ENCODE measurements at places on chromosomes 1 and 21.

- no peak for DNase-seq
These were observed 34.3 kb downstream of the SLC35D1 start for GRCh38 chr1:67019600-67020136.

DNA sequence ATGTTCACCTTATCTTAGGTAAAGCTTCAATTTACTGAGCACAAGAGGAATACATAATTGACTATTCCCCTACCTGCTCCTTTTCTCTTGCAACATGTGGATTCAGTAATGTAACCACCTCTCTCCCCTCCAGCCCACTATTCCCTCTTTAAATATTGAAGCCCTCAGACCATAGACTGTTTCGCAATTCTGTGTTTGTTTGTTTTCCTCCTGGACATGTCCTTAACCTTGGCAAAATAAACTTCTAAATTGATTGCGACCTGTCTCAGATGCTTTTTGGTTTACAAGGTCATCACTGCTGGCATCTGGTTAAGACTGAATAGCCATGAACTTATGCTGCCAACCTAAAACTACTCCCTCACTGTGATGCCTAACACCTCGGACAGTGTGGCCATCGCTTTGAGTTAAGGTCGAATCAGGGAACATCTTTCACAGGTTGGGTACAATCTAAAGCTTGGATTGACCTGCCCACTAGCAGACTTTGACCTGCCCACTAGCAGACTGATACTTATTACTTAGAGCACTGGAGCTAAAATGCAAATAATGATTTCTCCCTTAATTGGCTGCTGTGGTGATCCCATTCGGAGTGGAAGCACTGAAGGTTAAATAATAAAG lies 10.2 kb upstream of the CDC42BPA start:
- no peak for DNase-seq

DNA sequence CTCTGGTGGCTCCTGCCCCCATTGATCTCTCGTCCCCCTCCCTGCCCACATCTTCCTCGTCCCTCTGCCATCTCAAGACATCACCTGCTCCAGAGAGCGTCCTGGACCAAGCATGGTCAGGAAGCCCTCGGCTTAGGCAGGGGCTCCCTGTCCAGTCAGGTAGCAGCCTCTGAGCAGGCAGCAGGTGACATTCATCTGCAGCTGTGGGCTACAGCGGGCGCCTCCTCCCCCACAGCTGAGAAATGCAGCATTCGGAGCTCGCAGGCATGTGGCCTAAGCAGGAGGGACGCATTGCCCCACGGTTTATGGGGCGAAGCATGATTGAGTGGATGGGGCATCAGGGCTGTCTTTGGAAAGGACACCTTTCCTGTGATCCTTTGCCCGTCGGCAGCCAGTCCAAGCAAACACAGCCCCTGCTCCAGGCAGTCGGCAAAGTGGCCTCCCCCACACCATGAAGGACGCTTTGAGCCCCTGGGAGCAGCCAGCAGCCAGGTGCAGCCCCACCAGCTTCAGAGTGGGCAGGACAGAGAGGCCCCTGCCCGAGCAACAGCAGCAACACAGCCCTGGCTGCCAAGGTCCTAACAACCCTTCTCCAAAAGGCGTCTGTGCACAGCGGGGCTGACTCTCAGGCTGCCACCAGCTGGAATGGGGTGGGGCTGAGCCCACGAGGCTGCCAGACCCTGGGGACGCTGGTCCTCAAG lies 234.1 kb upstream of the VAMP3 start:
- no peak for DNase-seq

- DNase-seq = peak; percentile 76
These were observed 334.4 kb downstream of the SRGAP2C start for GRCh38 chr1:121519042-121519755.

- DNase-seq = no peak
These were observed 106.0 kb downstream of the NOS1AP start for GRCh38 chr1:162175379-162176081.

- no peak for DNase-seq
These were observed 62.2 kb upstream of the ATP1B1 start for GRCh38 chr1:169044296-169044695.

DNA sequence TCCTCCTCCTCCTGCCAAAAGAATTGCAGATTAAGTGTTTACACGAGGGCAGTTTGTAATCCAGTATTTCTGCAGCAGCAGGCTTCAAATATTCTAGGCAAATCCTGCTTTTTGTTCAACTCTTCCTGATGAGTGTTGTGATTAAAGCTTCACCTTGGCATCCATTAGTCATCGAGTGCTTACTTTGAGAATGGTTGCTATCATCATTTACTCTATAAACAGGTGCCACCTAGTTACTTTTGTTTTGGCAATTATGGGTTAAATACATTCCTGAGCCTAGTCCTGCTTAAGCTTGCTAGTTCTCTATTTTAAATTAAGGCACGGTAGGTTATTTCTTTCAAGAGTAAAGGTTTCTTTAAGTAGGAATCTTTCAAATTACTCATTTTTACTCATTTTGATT lies 20.3 kb downstream of the PDC start:
- no peak for DNase-seq

DNA sequence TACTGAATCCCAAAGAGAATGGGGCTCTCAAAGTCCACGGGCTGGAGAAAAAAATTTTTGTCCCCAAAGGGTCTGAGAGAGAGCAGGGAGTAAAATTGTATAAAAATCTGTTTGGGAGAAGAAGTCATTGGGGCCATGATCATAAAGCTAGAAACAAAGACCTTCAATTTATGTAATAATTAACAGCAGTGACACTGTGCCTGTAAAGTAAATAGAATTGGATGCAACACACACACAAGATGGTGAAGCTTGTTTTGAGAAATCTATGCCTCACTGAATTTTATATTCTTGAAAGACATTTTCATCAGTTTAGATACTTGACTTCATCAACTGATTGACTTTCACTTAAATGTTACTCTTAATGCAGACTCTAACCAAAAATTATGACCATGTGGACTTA lies 600.5 kb upstream of the ADAMTS5 start:
- no peak for DNase-seq

DNA sequence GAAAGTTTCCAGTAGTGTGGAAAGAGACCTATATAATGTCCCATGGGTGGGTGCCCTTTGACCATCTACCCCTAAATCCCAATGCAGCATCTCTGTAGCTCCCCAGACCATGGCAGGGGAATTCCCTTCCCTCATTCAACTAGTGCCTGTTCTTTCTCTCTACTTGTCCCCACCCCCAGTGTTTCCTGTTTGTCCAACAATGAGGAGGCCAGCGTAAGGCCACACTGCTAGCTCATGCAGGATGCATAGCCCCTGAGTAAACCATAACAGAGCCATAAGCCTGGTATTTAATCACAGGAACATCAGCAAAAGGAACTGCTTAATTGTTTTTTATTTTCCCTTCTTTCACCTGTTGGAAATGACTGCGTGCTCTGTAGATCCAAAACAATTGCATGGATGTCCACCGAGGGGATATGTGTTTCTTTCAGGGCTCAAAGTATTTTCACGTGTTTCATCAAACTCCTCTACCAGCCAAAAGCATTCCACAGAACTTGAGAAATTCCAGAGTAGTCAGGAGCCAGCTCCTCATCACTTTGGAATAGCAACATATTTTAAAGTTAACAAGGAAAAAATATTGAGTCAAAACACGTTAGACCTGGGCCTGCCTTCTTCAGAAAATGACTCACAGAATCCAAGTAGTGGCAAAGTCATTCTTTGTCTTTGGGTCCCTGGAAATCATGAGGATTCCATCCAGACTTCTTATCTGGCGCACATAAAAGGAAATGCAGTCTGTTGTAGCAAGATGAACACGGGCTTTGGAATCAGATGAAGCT lies 162.5 kb upstream of the SGIP1 start:
- DNase-seq = no peak

DNA sequence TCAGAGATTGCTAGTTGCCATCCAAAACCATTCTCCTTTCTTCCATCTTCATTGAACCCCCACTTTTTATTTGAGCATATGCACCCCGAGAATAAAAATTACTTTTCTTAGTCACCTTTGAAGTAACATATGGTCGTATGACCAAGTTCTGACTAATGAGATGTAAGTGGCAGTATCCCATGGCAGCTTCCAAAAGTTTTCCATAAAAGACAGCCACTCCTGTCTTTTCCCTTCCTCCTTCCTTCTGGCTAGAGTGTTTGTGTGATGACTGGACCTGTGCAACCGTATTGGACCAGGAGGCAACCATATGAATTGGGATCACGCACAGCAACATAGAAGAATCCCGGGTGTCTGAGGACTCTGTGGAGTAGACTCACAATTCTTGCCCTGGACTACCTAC lies 41.1 kb upstream of the CCSAP start:
- DNase-seq = no peak

DNA sequence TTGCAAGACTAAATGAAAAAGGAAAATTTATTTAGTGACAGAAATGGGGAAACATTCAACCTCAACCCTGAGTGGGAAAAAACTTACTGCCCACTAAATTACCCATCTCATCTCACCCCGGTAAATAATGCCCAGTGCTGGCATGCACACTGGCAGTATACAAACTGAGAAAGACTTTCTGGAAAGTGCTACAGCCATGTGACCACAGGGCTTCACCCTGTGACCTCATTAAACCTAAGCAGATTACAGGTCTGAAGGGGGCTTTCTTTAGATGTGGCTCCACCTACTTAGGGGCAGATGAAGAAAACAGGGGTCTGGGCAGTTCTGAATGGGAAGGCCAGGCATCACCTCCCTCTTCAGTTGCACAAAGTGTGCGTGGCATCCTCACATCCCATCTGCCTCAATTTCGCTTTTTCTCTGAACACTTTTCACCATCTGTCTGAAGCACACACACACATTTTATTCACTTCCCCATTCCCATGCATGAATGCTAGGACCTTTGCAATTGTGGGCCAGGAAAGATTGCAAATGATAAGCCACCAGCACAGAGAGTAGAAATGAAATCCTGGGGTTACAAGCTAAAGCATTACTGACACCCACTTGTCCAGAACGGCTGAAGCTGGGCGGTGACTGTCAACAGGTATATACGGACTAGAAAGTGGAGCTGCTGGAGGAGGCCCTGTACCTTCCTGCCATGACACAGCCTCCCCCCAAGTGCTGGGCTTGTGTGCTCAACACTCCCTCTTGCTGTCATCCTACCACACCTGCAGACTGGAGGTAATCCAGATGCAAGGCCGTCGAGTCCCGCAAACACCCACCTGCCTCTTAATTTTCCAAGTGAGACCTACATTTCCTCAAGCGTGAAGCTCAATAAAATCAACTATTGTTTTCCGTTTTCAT lies 2.7 kb downstream of the NADK start:
- DNase-seq = no peak

DNA sequence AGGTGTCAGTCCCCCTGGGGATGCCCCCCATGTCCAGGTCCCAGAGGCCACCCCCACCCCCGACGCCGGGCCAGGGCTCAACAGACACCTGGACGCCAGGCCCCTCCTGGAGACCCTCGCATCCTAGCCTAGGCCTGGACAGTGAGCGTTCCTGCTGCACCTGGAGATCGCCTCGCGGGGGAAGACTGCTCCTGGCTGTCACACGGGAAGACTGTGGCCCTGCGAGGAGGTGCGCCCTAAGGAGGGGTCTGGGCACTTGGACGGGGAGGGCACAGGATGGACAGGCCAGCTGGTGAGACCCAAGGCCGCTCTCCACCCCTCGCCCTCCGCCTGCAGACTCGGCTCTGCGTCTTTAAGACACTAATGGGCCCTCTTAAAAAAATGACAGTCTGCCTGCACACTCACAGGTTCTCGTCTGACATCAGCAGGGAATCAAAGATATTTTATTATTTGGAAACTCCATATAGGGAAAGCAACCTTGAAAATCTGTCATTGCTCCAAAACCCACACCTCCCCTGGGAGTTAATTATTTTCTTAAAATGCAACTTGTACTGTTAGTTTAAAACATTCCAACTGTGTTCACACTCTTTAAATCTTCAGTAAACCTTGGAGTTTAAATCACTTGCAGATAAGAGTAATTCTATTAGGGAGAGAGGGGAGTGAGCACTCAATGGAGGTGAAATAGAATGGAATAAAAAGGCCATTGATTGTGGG lies 45.6 kb upstream of the ACTRT2 start:
- no peak for DNase-seq

- no peak for DNase-seq
These were observed 10.7 kb upstream of the ERO1B start for GRCh38 chr1:236292425-236292824.

DNA sequence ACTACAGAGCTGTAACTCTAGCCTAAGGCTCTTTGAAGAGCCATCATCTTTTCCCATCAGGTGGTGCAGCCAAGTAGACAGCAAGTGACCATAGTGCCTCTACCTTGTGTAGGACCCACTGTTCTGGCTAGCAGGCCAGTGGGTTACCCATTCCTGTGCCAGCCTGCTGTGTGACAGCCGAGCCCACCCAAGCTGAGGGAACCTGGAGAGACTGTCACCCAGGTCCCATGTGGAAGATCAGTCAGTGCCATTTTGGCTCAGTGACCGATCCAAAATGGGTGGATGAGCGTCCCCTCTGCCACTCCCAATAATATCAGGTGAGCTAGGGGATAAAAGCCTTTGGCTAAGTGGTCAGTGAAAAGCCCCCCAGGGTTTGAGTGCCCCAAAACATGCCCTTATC lies 417.9 kb downstream of the MATN1 start:
- DNase-seq = no peak

GRCh38 chr1:218467101-218468072 lies 122.3 kb downstream of the TGFB2 start:
- no peak for DNase-seq

DNA sequence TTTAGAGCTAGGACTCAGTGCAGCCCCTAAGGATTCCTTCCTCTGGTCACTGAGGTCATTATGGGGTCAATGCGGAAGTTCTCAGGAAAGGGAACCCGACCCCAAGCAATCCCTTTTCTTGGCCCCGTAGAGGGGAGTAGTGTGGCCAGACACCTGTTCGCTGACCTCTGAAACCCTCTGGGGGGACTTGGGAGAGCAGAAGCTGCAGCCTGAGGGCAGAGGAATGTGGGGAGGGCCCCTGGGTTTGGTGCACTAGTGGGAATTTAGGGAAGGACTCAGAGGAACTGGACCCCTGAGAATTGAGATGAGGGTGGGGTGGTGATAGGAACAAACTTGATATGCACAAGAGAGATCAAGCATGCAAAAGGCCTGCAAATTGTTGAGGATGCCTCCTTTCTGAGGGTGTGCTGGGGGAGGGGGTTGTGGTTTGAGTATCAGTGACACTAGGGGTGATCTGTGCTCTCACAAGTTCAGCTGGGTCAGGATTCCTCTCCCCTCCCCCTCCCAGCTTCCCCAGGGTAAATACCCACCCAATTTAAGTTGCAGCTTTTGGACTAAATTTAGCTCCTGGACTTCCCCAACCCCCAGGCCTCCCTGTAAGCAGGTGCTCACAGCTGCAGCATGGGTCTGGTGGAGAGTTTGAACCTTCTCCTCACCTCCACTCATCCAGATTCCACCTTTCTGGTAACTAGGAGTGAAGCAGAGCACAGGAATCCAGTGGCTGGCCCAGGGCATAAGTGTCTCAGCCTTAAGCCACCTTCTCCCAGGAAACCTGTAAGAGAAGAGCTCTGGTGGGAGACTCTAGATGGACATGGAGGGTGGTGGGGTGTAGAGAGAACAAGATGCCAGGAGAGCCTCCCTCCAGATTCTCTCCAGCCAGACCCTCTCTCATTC lies 13.5 kb downstream of the ADAMTSL4 start:
- no peak for DNase-seq

Measured in HEK293T (cell line).